ENCODE measurements at places on chromosomes 6 and 20.

DNA sequence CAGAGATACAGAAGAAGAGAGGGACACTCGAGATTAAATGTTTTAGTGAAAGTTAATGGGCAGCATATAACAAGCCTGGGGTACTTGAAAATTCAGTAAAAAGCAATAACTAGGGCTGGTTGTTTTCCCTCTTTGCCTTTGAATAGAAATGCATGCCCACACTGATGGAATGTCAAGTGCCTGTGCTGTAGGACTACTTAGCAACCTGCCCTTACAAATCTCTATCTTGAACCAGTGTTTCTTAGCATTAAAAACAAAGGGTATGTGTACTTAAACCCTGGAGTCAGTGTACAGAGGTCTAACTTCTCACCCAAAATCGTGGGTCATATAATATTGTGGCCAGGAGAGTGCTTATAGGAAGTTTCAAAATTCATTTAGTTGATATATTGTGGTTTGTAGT, 37.1 kb downstream of the RNF144B start:
- no peak for DNase-seq

GRCh38 chr20:62011403-62011790, 54.3 kb downstream of the TAF4 start:
- DNase-seq, result no peak

DNA sequence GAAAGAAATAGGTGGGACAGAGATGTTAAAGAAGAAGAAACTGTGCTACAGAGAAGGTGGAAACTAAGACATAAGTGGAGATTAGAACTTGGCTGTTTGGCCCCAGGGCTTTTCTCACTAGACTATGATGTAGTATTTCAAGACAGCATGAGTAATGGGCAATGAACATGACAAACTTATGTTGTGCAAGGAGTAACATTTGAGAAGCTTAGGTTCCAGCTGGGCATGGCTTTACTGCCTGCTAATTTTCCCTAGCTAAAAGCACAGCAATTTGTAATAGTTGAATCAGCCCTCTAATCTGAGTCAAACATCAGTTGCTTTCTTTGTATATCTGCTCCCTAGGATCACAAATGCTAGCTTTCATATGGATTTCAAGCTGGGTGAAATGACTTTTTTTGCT, 294.3 kb upstream of the BMP2 start:
- DNase-seq, result no peak

GRCh38 chr6:105161421-105161820, 18.4 kb downstream of the POPDC3 start:
- DNase-seq, result no peak
